ENCODE measurements at places on chromosomes 12 and 14. TPM values are rescaled to one million over a fixed set of nuclear protein-coding genes. Genes with fewer than 3 reads are reported as not detected.

DNA sequence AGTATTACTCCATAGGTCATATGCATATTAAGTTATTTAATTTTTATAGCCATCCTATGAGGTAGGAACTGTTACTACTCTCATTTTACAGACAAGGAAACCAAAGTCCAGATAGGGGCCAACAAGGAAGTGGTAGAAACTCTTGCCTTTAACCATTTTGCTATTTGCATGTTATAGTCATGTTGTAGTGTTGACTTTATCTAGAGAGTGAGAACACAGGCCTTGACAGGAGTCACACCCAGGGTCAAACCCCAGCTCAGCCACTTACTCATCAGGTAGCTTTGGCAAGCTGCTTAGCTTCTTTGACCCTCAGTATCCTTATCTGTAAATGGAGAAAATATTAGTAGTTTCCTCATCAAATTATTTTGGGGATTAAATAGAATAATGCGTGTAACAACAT, 156.2 kb downstream of the CAND1 start:
- DNase-seq = peak; percentile 51

DNA sequence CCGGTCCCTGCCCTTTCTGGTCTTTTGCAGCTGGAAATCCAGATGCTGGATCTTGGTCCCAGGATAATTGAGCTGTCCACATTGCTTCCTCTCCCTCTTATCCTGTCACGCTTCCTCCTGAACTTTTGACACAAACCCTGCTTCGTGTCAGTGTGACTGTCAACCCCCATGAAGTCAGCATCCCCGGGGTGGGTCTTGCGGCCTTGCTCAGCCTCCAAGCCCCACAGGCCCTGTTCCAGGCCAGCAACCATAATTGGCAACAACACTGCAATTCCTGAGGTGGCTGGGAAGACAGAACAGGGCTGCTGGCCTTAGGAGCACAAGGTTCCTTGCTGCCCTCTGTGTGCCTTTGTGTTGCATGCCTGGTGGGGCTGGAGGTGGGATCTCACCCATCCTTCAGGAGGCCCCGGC, 74.9 kb downstream of the NTF3 start:
- DNase-seq = no peak

DNA sequence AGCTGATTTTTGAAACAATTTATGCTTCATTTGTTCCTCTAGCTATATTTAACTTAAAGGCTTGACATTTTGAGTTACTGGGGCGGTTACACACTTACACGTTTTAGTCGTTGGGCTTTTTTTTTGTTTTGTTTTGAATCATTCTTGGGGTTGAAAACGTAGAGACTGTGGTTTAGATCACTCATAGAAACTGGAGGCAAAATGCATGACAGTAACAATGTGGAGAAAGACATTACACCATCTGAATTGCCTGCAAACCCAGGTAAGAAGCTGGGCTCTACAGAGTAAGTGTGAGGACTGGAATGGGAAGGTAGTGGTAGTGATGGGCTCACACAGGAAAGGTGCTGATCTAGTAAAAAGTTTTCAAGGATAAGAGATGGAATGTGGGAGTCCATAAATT, at the start of gene CLEC2D:
TSS of gene CLEC2D (plus strand) at position 180 of the 400 bp plus-strand sequence. CDS start at position 202, 22 bp downstream.
- DNase-seq = no peak

Gene PIP4K2C
- 83.6 TPM for total RNA-seq

Gene TMEM30B
- 85.3 TPM for total RNA-seq

DNA sequence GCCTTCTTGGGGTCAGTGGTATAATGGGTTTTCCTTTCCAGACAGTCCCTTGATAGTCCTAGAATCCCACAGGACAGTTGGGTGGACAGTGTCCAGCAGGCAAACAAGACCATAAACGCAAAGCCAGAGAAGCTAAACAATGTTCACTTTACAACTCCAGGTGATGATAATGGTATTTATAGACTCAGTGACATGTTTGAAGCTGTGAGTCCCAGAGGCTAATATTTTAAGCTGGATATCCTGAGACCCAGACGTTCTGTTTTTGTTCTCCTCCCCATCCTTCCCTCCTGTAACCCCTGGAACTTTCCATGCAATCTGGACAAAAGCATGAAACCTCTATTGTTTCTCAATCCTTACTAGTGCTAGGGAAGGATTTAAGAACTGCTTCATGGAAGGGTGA, 121.0 kb downstream of the ZFP36L1 start:
- DNase-seq = no peak

Gene ADAM21
- 0.80 TPM for total RNA-seq

Gene PRICKLE1
- total RNA-seq = 16.2 TPM

GRCh38 chr12:76259660-76260389, 88.4 kb downstream of the BBS10 start:
- DNase-seq = peak; percentile 48

DNA sequence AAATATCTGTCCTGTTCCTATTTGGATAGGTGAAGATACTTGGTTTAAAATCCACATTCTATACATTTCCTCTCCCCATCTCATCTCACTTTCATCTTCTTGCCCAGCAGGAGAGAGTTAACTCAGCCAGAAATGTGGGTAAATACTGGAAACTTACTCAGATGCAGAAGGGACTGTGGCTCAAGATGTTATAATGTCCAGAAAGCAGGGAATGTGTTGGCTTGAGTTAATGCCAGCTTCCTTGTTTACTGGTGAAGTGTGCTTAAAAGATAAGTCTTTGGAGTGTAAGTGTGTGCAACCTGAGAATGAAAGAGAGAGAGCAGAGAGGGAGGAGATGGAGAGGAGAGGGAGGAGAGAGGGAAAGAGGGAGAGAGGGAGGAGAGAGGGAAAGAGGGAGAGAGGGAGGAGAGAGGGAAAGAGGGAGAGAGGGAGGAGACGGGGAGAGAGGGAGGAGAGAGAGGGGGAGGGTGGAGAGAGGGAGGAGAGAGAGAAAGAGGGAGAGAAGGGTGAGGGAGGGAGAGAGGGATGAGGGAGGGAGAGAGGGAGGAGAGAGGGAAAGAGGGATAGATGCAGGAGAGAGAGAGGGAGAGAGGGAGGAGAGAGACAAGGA, 22.0 kb upstream of the SNRPF start:
- peak; percentile 72 for DNase-seq

All from PC-3 (cell line).